ENCODE measurements at places on chromosomes 3 and 15.

DNA sequence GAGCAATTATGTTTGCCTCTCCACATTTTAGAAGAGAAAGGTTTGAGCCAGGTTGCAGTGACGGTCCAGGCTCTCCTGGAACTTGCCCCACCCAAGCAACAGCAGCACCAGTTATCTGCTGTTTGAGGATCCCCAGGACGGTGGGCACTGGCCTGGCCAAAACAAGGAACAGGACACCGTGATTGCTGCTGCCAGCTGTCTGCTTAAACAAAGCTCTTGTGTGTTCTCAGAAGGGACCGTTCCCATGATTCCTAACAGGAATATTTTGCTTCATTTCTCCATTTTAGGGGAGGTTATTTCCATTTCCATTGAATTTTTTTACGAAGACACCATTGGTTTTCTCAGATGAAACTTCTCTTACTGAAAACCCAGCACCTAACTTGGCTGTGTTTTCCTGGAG lies 66.4 kb upstream of the RPL35A start:
- no peak for DNase-seq

- DNase-seq: no peak
Observed at GRCh38 chr3:167723872-167724271, 10.8 kb downstream of the PDCD10 start.

- DNase-seq: no peak
Observed at GRCh38 chr3:157493627-157494550, 9.3 kb downstream of the VEPH1 start.

- DNase-seq: no peak
Observed at GRCh38 chr3:144552346-144553057, 580.9 kb downstream of the DIPK2A start.

DNA sequence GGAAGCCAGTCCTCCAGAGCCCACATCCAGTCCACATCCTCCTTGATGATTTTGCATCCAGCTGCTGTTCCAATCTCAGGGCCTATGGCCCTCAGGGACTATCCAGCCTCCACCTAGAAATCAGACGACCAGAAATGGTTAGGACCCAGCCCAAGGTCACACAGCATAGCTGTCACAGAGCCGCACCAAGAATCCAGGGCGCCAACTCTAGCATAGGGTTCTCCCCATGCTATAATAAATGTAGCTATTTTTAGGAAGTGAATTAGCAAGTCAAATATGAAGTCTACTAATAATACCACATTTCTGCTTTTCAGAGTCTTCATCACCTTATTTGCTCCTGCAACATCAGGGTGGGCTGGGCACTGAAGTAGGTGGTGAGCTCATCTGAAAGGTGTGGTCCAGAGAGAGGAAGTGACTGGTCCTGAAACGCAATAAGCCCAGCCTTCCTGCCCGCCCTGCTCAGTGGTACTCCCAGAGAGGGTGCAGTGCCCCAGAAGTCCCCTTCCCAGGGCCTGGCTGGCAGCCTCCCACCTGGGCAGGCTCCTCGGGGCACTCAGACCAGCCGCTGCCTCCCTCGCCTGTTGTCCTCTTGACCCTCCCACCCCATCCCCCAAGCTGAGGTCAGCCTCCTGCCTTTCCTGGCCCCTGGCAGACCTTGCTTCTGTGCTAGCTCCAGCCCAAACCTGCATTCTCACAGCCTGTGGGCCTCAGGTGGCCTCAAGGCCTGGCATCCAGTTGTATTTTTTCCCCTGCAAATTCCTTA lies 17.6 kb upstream of the CYP11A1 start:
- DNase-seq: no peak

- no peak for DNase-seq
Observed at GRCh38 chr3:10006762-10007090, 19.5 kb upstream of the FANCD2 start.

DNA sequence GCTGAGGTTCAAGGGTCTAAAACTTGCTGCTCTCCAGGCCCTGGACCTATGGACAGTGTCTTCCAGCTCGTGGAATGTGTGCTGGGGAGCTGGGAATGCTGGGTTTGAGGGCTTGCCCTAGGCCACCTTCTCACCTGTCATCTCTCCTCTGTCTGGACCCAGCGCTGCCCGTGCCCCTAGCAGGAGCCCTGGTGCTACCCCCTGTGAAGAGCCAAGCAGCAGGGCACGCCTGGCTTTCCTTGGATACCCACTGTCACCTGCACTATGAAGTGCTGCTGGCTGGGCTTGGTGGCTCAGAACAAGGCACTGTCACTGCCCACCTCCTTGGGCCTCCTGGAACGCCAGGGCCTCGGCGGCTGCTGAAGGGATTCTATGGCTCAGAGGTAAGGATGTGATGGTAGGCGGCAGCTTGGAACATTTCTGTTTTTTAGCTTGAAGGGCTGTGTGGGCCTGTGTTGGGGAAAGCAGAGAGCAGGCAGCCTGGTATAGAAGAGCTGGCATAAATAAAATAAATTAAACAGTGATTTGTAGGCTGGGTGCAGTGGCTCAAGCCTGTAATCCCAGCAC lies 5.1 kb downstream of the CHRD start:
- DNase-seq: no peak

DNA sequence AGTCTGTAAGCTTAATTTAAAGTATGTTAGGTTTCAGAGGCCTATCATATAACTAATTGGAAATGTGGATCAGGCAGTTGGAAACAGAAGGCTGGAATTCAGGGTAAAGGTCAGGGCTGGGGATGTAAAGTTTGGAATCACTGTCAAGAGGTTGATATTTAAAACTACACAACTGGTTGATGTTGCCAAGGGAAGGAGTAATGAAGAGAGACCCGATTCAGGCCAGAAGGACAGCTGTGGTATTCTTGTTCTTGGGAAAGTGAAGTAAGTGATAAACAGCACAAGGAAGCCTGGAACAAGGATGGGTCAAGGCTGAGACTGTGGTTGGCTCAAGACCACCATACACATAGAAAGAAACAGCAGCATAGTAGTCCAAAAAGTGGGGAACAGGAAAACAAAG lies 654.2 kb downstream of the NTRK3 start:
- DNase-seq: no peak

DNA sequence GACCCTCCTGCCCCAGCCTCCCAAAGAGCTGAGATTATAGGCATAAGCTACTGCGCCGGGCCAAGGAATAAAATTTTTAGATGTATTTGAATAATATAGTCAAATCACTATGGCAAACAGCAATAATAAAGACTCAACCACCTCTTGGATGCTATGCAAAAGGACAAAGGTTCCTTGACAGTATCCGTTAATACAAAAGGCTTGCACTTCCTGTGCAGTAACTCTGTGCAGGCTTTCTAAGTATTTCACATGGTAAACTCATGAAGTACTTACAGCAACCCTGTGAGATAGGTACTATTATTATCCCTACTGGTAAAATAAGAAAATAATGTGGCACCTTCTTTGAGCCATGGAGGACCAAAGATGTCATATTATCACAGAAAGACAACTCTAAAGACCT lies 86.8 kb downstream of the SHQ1 start:
- no peak for DNase-seq

DNA sequence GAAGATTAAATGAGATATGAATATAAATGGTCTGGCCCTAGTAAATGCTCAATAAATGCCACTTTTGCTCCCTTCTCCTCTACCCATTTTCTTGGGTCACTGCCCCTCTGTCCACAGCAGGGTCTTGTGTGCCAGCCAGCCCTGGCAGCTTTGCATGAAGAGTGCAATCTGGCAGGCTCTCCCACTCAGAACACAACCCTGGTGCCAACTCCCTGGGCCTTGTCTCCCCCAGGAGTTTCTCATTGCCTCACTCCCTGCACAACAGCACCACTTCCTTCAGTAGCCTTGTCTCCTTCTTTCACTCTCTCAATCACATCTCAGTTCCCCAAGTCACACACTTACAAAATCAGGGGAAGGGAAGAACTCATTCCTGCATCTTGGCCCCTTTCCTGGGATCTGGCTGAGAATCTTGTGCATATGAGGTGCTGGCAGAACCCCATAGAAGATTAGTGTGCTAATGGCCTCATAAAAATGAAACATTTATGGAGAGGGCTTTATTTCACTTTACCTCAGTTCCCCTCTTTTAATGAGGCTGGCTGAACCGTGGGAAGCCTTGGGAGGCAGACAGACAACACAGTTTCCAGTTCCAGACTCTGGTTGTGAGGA lies 445.9 kb upstream of the PROK2 start:
- DNase-seq: no peak

DNA sequence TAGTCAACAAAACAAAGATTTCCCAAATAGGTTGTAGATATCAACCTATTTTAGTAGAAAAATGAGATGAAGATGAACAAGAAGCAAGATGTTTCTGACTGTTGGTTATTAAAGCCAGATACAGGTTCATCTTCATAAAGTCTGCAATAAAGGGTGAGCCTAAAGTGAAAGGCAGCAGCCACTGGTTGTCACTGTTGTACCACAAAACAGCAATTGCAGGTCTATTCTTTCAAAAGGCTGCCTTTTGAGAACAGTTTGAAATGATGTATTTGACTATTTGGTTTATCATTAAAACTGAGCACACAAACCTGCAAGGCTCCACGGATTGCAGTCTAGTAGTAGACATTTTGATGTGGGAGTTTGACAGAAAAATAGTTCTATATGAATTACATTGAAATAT lies 543.4 kb downstream of the GBE1 start:
- no peak for DNase-seq

DNA sequence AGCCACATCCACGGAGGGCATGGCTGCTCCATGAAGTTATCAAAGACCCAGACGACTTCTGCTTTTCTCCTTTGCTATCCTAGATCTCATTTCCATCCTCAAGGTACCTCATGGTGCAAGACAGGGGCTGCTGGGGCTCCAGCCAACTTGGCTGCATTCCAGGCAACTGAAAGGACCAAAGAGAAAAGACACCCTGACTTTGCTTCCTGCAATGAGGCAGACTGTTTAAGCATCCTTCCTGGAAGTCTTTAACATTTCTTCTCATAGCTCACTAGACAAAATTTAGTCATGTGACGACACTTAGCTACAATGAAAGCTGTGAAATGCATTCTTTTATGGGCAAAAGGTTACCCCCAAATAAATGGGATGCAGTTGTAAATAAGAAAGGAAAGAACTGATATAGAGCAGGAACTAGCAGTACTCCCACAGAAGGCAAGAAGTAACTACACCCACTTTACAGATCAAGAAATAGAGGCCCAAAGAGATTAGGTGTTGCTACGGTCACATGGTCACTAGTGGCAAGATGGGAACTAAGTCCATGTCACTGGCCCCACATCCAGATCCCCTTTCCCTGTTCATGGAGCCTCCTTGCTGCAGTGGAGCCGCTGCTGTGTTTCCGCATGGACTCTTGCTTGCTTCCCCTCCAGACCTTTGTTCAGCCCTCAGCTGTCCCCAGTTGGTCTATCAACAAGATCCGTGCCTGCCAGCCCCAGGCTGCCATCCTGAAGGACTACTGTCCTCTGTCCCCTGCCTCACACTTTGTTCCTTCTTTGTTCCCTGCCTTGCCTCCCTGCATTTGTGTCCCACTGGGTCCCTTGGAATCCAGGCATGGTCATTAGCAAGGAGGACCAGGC lies 107.0 kb downstream of the XXYLT1 start:
- no peak for DNase-seq

GRCh38 chr3:42539871-42540714 lies 37.6 kb downstream of the VIPR1 start:
- DNase-seq: peak; percentile 23

DNA sequence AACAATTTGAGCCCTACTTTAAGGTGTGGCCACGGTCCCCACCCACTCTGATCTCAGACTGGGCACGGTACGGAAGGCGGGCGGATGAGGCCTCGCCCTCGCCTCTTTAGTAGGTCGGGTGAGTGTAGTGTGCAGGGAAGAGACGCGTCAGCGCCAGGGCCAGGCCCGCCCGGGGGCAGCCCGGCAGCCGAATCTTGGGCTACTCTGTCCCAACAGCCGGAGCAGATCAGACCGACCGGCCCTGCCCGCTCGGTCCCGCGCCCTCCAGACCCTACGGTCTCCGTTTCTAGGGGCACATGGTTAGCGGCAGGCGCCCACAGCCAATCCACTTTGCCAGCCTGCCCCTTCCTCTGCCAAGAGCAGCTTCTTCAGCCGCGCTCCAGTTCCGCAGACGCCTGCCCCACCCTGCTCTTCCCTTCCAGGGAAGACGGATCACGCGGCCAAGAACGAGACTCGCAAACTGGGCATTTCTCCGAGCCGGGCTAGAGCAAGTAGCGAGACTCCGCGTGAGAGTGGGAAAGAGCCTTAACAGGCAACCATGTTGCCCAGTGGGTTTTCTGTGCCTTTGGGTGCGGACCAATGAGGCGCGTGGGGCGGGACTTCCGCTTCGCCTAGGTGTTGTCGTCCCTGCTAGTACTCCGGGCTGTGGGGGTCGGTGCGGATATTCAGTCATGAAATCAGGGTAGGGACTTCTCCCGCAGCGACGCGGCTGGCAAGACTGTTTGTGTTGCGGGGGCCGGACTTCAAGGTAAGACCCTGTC lies at the start of gene RNF13:
Gene RNF13 (plus strand): TSS at position 610 of the 761 bp plus-strand sequence. CDS start 32,812 bp downstream, outside the sequence.
- DNase-seq: peak; percentile 88

- no peak for DNase-seq
Observed at GRCh38 chr3:176167272-176167671, 1030.0 kb downstream of the TBL1XR1 start.

DNA sequence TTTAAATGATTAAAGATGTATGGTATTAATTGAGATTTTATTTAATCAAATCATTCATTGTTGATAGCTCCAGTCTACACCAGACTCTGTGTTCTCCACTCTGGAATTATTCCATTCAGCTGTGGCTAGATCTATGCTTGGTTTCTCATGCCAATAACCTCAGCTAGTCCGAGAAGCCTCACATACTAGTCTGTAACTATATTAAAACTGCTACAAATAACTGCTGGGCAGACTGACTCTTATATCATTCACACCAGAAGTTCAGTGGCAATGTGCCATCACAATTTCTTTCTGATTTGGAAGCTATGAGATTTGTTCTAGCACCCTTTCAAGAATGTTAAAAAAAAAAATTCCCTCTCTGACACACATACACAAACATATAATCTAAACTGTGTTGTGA lies 947.3 kb downstream of the ROBO1 start:
- DNase-seq: no peak

GRCh38 chr15:41821831-41822230 lies 6.1 kb upstream of the JMJD7 start:
- DNase-seq: no peak

- no peak for DNase-seq
Observed at GRCh38 chr3:134392336-134392983, 18.2 kb upstream of the AMOTL2 start.

DNA sequence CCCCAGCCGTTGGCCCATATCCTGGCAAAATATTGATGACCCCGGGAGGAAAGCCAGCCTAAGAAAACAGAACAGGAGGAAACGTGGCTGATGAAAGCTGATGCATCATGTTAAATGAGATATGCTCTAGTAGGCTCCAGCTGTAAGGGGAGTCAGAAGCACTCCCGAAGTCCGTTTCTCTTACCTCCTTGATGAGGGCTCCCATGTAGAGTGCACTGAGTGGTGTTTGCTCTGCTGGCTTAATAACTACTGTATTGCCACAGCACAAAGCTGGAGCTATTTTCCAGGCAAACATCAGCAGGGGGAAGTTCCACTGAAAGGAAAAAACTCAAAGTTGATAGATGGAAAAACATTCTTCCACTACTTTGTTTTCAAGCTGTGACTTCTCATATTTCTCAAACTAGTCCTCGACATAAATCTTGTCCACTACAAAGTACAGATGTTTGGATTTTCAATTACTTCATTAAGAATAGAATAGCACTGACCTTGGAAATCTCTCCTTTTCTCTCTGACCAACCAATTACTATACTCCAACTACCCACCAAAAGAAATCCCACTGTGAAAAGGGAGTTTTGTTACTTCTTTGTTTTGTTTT lies 72.7 kb downstream of the ALDH1A2 start:
- DNase-seq: no peak

Measured in activated CD8-positive, alpha-beta memory T cell treated with anti-CD3 and anti-CD28 coated beads for 1 hour (primary cell).